NCI-H1417 (cell line): ENCODE measurements at places on chromosomes 5 and 9.
A peak's percentile ranks its signal among the peaks of the same experiment; 100 is the strongest.

GRCh38 chr9:111078391-111079038 is 40.2 kb upstream of the LPAR1 start:
- DNase-seq = no peak

GRCh38 chr9:106878081-106878837 is 15.3 kb downstream of the ZNF462 start:
- no peak for DNase-seq

GRCh38 chr5:6861036-6861435 is 147.8 kb downstream of the TENT4A start:
- DNase-seq = no peak

DNA sequence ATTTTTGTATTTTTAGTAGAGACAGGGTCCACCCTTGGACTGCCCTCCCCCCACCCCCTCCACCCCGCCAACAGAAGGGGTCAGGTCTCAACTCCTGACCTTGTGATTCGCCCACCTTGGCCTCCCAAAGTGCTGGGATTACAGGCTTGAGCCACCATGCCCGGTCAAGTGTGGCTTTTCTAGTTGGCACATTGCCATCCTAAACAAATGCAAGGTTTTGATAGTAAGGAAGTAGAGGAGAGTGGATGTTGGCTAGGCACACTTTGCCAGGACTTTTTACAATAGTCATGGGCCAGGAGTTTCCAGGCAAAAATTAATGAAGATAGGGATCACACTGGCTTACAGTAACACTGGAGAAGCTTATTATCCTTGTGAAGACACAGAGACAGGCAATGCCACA is 62.4 kb downstream of the GALNT12 start:
- DNase-seq = no peak

DNA sequence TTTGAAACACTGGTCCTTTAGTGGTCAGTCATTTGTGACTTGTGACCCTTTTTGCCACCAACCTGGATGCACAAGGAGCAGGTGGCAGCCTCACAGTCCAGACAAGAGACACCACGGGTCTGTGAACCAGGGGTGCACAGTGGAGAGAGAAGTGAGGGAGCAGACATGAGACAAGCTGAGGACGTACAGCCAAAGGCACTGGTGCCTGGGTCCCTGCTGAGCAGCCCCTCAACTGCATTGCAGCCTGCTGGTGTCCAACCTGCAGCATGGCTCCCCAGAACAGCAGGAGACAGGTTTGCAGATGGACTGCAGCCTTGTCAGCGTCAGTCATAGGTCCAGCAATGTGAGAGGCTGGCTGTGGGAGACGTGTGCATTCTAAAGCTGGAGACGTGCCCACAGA is 124.2 kb upstream of the FSTL4 start:
- DNase-seq = no peak

GRCh38 chr9:118693645-118694044 is 675.6 kb downstream of the BRINP1 start:
- no peak for DNase-seq

GRCh38 chr5:173256800-173257199 is 21.8 kb upstream of the NKX2-5 start:
- DNase-seq = no peak

GRCh38 chr9:124210697-124211096 is 47.1 kb upstream of the NEK6 start:
- DNase-seq = no peak

GRCh38 chr5:87403899-87404298 is 8.8 kb downstream of the CCNH start:
- no peak for DNase-seq

- no peak for DNase-seq
These were observed 559.7 kb downstream of the ACTL7B start for GRCh38 chr9:108296056-108296455.

DNA sequence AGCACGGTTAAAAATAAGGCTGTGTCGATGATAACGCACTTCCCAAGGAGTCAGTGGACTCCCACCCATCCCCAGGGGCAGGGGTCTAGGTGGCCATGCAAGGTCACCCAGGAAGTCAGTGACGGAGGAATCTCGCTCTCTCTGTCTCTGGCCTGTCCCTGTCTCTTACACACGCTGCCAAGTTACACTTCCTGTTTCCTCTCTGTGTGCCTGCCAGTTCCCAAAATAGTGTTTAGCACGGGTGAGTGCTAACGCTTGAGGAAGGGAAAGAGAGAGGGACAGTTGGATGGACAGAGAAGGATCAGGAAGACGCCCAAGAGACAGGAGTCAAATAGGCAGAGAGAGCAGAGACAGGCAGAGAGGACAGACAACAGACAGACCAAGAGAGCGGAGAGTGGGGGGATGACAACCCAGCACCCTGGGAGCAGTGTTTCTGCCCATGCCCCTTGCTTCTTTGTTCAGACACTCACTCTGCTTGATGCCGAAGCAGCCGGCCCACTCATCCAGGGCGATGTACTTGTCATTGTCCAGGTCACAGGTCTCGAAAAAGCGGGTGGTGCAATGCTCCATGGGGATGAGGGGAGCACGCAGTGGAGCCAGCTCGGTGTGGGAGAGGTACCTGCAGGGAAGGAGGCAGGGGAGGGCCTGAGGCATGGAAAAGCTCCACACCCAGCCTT is 23.0 kb downstream of the SPARC start:
- no peak for DNase-seq

- no peak for DNase-seq
These were observed 85.9 kb downstream of the TMEM252 start for GRCh38 chr9:68454579-68455334.

- no peak for DNase-seq
These were observed 11.1 kb downstream of the GOLPH3 start for GRCh38 chr5:32163053-32163452.

- no peak for DNase-seq
These were observed 2.0 kb downstream of the SV2C start for GRCh38 chr5:76085243-76085579.

- no peak for DNase-seq
These were observed 14.7 kb upstream of the BRD3OS start for GRCh38 chr9:134010310-134011173.

DNA sequence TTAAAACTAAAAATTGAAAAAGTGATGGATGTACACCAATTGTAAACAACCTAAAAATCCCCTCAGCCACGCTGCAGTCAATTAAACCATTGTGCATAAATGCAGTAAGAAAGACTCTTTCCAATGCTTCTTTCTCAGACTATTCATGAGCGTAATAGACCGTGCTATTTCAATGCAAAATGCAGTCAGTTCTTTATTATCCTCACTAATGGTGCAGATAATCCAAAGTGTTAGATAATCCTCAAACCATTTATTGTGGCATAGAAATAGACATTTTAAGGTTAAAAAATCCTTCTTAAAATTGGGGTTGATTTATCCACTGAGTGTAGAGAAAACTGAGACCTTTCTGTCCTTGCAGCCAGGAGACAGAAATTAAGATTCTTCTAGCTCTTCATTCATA is 1862.8 kb downstream of the EFNA5 start:
- DNase-seq = no peak

DNA sequence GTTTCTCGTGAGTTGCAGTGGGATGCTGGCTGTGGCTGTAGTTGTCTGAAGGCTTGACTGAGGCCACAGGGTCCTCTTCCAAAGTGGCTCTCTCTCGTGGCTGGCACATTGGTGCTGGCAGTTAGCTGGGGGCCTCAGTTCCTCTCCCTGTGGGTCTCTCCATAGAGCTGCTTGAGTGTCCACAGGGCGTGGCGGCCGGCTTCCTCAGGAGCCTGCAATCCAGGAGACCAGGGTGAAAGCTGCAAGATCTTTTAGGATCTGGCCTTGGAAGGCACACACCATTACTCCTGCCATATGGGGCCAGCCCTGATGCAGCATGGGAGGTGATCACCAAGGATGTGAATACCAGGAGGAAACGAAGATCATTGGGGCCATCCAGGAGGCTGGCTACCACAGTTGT is 41.1 kb downstream of the ANKRD33B start:
- DNase-seq = no peak

DNA sequence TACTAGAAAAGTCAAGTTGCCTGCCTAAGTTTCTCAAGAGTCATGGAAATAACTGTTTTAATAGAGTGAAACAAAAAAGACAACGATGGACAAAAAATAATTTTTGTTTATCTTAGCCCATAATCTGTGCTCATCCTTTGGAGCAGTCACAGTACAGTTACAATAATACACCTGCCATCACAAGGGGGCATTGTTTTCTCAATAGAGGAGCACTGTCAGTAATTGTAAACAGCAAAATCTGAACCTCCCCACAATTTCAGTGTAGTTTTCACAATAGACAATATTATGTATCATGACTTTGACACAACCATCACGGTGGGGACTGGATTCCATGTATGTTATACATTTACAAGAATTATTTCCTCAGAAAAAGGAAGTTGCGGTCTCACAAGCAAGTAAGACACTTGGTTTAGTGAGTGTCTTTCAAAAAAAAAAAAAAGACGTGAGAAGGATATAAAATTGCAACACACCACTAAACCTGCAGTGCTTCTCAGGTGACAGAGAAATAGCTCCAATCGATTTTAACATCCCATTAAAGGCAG is 586.3 kb downstream of the PTPRD start:
- no peak for DNase-seq

GRCh38 chr9:78565481-78565880 is 268.6 kb downstream of the PSAT1 start:
- peak; percentile 33 for DNase-seq

GRCh38 chr9:10701906-10702305 is 89.1 kb upstream of the PTPRD start:
- DNase-seq = no peak

GRCh38 chr5:69305512-69305911 is 27.1 kb downstream of the CCDC125 start:
- no peak for DNase-seq

DNA sequence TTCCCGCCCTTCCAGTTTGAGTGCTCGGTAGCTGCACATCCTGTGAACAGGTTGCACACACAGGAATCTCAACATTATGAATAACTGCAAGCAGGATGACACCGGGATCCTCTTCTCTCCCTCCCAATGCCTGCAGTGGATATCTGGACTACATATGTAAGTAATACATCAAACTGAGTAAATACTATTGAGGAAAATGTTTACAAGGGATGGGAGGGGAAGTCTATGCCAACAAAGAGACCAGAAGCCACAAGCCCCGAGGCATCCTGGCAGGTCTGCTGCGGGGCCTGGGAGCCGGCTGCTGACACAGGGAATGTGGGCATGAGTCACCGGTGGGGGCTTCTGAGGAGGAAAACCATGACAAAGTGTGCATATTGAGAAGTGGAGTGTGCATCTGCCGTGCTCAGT is 8.6 kb upstream of the ANKRD33B start:
- DNase-seq = no peak

DNA sequence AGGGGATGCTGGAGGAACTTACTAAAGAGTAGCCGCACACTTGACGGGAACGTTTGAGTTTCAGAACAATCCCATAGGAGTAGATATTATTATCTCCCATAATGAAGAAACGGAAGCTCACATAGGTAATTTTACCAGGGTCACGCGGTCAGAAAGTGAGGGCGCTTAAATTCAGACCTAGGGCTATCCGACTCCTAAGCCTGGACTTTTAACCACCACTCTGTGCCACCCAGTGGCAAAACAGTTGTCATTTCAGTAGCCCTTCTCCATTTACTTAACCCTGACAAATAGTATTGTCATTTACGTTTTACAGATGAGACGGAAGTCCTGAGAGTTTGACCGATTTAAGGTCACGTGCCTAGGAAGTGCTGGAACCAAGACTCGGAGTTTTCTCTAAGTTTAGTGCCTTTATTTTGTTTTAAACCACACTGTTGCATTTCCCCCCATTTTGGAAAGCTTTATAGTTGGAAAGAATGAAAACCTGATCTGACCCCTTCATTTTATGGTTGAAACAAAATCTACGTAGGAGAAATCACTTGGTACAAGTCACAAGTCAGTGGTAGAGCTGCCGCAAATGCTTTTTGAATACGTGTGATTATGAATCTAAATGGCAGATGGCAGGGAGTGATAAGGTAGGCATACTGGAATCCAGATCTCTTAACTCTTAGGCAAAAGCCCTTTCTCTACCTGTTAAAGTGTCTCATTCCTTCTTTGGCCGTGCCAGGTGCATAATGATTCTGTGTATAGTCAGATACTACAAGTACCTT is 650 bp downstream of the MRRF start:
- no peak for DNase-seq

DNA sequence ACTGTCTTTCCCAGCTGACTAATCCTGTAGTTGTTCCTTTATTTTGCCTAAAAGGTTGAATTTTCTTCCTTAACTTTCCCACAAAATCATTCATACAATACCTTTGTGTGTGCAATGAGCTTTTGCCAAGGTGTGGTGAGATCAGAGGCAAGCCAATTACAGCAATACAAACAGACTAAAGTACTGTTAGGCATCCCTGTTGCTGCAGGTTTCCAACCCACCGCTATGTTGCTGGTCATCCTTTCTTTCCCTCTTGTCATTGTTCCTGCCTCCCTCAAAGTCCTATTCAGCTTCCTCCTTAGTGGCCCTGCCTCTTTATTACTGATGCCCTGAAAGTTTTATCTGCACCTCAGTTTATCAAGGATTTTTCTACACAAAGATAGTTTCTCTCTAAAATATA is 22.1 kb downstream of the ITGA2 start:
- no peak for DNase-seq

DNA sequence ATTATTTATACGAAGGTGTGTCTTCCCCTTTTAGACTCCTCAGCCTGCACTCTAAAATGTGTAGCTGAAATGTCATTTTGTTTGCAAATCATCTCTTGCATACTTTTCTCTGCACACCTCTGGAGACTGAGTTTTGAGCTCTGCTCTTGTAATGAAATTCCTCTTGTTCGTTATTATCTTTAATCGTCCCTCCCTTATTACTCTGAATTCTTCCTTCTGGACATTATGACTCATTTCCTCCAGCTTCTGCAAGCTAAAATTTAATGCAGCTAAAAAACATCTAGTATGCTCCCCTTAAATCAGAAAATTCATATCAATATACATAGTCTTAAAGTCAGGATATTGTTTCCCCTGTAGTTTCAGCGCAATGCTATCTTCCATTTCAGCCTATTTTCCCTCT is 13.5 kb downstream of the ISL1 start:
- DNase-seq = no peak

- DNase-seq = no peak
These were observed 61.4 kb downstream of the PARP8 start for GRCh38 chr5:50727845-50728244.

GRCh38 chr9:98993570-98993945 is 49.9 kb downstream of the COL15A1 start:
- no peak for DNase-seq

DNA sequence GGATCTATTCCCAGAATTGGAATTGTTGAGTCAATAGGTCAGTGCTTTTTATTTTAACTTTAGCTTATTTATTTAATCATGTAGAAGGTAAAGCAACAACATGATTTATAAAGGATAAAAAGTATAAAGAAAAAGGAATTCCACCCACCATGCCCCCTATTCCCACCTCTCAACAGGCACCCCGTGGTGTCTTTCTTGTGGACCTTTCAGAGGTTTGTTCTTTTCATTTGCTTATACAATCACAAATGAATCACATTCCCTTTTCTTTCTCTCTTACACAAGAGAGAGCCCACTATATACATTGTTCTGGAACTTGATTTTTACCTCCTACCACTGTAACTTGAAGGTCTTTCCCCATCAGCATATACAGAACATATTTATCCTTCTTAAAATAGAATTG is 37.2 kb upstream of the SMIM32 start:
- no peak for DNase-seq

GRCh38 chr5:168910874-168911273 is 331.7 kb upstream of the PANK3 start:
- DNase-seq = no peak
